Astrocyte of the hippocampus (primary cell): ENCODE measurements at places on chromosomes 2 and 18.
A peak's percentile ranks its signal among the peaks of the same experiment; 100 is the strongest.

DNA sequence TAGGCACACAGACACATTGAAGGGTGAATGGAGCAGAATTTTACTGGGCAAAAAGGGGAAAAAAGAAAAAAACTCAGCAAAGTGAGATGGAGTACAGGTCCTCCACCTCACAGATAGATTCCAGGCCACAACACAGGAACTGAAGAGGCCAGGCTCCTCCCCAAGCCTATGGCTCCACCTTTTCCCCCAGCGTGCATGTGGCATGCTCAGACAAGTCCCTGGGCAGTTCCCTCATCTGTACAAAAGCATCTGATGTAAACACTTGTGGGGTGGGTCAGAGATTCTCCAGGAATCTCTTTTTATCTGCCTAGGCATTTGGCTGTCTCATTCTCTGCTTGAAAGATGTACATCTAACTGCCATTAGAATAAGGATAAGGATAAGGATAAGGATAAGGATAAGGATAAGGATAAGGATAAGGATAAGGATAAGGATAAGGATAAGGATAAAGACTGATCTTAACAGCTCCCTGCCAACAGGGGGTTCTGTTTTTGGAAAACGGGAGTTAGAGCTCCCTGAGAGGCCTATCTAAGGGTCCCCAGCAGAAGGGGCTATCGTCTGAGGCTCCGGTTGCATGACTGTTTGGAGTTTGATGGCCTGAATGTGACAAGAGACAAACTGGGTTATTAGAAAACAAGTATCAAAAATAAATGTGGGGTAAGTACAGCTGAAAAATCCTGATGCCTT, 17.2 kb upstream of the ASXL3 start:
- DNase-seq = peak; percentile 20

DNA sequence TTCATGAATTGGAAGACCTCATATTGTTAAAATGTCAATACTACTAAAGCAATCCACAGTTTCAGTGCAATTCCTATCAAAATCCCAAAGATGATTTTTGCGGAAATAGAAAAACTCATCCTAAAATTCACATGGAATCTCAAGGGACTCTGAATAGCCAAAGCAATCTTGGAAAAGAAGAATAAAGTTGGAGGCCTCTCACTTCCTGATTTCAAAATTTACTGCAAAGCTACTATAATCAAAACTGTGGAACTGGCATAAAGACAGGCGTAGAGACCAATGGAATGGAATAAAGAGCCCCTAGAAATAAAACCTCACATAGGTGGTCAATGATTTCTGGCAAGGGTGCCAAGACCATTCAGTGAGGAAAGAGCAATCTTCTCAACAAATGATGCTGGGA, 42.3 kb downstream of the ACOXL start:
- no peak for DNase-seq

DNA sequence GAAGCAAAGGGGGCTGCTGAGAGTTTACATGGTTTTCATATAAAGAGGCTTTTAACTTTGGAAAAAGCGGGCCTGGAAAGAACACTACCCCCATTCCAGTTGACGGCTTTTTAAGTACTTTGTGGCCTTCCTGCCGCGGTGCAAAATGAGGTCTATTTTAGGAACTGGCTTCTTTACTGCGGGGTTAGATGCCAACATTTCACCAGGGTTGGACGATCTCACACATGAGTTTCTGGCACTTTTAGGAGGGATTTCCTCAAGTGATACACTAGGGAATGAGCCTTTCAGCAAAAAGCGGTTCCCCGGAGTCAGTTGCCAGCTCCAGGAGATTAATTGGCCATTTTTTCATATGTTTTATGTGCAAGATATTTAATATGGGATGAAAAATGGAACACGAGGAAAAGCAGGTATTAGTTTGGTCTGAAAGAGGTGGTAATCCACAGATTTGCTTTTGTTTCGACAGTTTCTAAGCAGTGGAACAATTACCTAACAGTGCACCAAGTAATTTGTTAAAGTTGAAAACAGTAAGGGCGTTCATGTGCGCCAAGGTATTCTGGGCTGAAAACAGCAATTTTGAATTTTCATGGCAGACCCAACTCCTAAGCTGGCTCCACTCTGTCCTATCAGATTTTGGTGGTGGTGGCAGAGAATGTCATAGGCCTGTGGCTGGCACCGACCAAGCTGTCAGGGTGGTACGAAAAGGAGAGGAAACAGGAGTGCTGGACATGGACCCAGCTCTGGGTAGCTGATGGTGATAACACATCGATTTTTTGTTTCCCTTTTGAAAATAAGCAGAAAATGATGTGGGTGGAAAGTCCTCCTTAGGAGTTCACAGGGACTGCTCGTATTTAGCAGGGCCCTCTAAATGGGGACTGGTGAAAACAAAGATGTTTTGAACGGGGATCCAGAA, 55.6 kb upstream of the FZD5 start:
- DNase-seq = no peak

DNA sequence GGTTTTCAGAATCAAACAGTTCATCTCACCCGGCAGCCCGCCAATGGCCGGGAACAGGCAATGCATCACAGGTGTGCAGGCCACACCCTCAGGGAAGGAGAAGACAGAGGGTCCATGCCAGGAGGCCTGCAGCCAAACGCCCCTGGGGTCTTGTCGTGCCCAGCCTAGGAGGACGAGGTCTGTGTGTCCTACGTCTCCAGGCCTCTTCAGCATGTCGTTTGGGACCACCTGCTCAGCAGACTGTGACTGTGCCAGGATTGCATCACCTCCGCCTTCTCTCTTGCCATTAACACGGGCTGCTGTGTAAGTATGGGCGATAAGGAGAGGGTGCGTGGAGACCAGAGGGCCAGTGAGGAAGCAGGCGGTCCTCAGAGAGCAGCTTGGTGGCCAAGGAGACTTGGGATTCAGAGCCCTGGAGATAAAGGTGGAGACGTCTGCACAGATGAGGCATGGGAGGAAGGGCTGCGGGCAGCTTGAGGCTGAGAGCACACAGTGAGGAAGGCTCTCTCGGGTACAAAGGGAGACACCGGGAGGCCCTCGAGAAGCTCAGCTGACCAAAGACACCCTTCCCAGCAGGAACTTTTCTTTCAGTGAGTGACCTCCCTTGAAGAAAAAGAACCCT, 37.4 kb upstream of the KLHL29 start:
- DNase-seq = no peak

DNA sequence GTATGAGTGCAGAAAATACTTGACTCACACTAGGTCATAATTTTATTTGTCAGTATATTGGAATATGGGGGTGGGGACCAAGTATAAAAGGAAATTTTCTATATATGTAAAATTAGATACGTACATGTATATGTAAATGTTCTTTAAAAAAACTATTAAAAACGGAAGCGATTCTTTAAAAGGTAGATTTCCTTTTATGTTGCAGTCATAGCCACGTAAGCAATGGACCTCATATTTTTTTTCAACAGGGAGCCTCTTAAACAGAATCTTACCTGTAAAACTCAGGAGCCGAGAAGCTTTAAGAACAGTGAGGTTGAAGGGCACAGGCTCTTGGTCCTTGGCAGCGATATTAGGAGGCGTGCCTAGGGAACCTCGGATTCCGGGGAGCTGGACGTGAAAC, 3.3 kb downstream of the RHBDD1 start:
- DNase-seq = no peak

DNA sequence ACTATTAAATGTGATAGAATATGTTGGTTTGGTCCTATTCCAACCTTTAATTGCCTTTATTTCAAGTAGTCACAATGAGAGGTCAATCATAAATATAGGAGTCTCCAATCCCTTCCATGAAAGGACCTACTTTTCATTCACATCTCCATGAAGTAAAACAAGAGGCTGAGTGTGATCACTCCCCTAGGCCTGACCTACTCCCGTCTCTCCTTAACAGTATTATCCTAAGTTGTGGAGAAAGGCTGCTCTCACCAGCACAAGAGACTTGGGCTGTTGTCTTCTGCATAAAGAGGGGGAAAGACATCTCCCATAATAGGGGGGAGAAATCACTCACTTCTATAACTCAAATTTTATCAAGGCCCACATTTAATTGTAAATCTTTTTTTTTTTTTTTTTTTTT, 105.4 kb downstream of the SOS1 start:
- no peak for DNase-seq

DNA sequence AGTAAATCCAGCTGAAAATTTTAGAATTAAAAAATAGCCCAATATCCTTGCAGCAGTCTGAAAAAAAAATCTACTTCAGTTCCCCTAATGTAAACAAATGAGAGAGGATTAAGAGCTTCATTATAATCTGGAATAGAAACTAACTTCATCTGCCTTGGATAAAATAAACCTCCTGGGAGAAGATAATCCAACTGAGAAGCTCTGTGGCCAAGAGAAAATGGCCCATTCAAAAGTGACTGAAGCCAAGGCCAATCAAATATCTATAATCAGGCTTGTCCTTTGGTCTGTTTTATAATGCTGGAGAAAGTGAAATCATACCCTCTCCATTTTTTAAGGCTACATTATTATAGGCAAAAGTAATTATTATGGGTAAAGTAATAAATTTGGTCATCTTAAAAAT, 110.0 kb downstream of the NEB start:
- DNase-seq = no peak

DNA sequence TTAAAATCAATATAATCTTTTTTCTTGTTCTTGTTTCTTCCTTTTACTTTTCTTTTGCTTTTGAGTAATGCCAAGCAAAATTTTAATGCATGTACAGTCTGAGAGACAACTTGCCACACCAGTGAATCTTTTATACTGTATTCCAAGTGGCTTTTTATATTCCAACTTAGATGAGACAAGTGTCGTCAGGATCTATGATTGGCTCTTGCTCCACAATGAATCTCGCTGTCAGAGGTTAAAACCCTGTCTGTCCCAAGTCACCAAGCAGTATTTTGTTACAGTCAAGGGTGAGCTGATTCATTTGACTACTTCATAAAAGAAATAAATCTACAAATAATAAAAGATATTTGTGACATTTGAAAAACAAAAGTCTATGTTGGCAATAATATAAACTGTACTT, at the start of gene MSTN:
Gene MSTN, minus strand, starts transcription at position 129 of the 400 bp plus-strand sequence. CDS start 133 bp downstream, outside the sequence.
- no peak for DNase-seq

DNA sequence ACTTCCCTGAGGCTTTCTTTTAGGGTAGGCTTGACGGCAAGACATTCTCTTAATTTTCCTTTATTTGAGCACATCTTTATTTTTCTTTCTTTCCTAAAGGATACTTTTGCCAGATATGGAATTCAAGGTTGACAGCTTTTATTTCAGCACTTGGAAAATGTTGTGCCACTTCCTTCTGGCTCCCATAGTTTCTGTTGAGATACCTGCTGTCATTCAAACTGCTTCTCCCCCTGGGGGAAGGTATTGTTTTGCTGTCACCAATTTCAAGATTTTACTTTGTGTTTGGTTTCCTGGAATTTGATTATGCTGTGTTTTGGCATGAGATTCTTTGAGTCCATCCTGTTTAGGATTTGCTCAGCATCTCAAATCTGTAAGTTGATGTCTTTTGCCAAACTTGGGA, 39.1 kb upstream of the TWIST2 start:
- no peak for DNase-seq

DNA sequence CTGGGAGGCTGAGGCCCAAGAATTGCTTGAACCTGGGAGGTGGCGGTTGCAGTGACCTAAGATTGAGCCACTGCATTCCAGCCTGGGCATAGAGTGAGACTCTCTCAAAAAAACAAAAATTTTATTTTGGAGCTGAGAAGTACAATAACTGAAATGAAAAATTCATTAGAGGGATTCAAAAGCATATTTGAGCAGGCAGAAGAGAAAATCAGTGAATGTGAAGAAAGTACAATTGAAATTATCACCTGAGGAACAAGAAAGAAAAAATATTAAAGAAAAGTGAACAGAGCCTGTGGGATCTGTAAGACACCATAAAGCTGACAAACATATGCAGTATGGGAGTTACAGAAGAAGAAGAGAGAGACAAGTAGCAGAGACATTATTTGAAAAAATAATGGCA, 137.1 kb downstream of the RAB3GAP1 start:
- DNase-seq = no peak

DNA sequence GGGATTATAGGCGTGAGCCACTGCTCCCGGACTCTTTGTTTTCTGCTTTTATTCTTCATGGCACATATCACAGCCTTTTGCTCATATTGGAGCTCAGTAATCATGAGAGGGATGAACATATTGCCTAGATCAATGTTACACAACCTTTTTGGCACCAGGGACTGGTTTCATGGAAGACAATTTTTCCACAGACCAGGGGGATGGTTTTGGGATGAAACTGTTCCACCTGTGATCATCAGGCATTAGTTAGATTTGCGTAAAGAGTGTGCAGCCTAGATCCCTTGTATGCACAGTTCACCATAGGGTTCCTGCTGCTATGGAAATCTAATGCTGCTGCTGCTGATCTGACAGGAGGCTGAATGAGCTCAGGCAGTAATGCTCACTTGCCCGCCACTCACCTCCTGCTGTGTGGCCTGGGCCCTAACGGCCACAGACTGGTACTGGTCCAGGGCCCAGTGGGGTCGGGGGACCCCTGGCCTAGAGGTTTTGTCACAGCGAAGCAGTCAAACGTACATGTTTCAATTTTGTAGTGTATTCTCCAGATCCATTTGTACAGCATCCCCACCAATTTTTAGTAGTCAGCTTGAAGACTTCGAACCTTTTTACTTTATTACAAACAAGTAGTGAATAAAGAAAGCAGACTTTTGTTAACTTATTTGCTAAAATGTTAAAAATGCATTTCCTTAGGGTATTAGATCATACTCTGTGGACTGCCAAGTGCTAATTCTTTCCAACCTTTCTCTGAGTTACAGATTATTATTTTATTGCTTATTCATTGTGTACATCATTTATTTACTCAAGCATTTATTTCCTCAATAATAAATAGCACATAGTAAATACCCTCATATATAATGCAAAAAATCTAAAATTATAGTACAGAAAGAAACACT, 6.2 kb downstream of the DAW1 start:
- no peak for DNase-seq

DNA sequence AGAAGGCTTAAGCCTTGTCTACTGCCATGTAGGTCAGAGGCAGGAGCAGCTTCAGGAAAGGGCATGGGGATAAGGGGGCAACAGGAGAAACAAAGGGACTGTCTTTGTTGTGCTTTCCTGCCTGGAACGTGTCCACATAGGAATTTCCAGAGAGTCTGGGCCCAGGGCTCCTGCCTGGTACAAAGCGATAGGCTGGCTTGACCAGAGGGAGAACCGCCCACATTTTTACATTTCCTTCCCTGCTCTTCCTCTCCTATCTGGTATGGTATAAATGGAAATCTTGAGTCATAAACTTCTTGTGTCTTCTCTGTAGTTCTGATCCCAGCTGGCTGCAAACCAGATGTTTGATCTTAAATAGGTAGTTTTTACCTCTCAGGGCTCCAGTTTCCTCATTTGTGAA, 414.8 kb downstream of the HRH4 start:
- DNase-seq = no peak

DNA sequence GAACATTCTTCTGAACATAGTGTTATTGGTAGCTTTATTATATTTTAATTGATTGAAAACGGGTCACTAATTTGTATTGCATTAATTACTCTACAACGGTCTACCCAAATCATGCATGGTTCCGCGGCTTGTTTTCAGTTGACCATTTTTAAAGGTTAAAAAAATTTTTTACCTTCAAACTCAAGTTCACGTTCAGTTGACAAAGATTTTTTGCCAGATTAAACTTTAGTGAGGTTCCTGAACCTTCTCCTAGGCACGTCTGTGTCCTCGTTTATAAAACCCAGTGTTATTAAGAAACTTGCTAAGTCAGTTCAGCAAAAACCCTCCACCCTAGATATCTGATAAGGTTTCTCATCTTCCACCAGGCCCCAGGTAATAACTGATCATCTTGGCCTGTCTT, 331.2 kb downstream of the ALK start:
- DNase-seq = no peak
